ENCODE measurements at places on chromosomes 1 and 21. TPM values are rescaled to one million over a fixed set of nuclear protein-coding genes. Genes with fewer than 3 reads are reported as not detected.

The EPS15 gene
- total RNA-seq = 72.5 TPM

The KIRREL1 gene
- 9.5 TPM for total RNA-seq

The IL24 gene
- not detected for total RNA-seq

The ETV3L gene
- not detected for total RNA-seq

The IGSF9 gene
- 0.30 TPM for total RNA-seq

The S100A5 gene
- total RNA-seq = not detected

The KCNJ9 gene
- total RNA-seq = not detected

The PTPN22 gene
- 0.35 TPM for total RNA-seq

- DNase-seq = no peak
Measured at GRCh38 chr1:84390226-84390625, 8.1 kb upstream of the DNASE2B start.

- peak; percentile 59 for DNase-seq
Measured at GRCh38 chr1:2234762-2235113, 6.6 kb downstream of the SKI start.

DNA sequence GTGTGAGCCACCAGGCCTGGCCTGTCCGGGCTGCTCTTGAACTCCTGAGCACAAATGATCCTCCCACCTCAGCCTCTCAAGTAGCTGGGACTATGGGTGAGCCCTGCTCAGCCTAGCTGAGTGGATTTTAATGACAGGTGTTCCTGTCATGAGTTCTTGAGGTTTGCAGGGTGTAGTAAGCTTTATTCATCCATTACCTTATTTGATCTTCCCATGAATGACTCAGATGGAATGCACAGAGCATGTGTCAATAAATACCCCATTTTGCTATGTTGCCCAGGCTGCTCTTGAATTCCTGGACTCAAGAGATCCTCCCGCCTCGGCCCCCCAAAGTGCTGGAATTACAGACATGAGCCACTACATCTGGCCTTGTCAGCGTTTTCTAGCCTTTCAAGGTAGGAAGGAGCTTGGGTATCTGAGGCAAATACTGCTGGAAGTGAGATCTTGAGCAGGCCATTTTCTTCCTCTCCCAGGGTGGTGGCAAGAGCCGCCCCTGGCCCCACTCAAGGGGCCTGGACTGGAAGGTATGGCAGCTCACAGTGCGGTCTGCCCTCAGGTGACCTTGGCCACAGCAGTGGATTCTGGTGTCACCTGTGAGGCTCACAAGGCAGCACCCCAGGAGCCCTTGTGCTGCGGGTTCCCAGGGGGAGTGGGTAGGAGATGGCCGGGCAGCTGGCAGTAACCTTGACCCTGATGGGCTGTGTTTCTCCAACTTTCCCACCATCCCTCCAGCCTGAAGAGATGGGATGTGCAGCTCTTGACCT lies 20.0 kb downstream of the PIK3CD start:
- no peak for DNase-seq

DNA sequence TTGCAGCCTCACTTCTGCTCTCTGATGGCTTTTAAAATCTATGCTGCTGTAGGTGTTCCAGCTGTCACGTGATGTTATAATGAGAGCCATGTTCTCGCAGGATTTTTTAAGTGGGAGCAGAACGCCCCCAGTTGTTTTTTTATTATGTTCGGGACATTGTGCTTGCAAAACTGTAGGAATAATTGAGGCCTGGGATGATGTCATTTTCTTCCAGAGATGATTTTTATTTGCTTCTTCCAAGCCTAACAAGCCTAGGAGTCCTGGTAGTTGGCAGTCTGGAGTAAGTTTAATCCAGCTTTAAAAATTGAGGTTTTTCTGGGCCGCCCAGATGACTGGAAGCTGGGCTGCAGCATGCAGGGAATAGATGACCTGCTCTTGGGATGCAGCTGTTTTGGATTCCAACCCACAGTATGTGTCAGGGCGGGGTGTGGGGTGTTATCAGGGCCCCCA lies 34.6 kb upstream of the CHIT1 start:
- no peak for DNase-seq

GRCh38 chr1:111596499-111596898 lies 23.1 kb upstream of the RAP1A start:
- DNase-seq = no peak

- no peak for DNase-seq
Measured at GRCh38 chr1:177137814-177138213, 26.7 kb downstream of the ASTN1 start.

- DNase-seq = no peak
Measured at GRCh38 chr21:36466061-36466511, 13.8 kb downstream of the CLDN14 start.

DNA sequence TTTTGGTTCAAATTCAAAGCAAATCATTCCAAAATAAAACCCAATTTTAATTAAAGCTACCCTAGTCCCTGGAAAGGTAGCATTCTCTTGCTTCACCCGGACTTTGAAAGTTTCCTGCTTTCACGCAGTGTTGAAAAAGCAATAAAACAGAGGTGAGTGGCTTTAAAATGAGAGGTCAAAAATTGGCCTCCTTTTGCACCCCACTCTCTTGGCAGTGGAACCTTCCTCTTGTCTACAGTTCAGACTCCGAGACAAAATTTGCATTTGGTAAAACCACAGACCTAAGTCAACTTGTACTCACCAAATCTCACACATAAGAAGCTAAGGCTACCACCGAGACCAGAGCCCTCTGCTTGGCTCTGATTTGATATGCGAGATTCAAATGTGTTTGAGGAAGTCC lies 252.7 kb downstream of the TTLL7 start:
- DNase-seq = no peak

DNA sequence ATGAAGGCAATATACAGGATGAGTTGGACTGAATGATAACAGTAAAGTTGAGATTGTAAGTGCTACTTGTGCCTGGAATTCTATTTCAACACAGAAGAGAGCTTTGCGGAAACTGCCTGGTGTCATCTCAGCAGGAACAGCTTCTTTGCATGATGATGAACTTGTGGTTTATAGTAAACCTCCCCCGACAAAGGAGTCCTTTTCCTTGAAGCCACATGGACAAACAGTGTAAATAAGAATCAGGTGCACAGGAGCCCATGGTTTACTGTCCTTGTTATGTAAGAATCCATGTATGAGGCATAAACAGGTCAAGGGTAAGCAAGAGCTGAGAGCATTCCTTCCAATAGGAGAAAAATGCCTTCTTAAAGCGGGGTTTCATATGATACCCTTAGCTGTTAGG lies 66.2 kb downstream of the PCNX2 start:
- DNase-seq = no peak

DNA sequence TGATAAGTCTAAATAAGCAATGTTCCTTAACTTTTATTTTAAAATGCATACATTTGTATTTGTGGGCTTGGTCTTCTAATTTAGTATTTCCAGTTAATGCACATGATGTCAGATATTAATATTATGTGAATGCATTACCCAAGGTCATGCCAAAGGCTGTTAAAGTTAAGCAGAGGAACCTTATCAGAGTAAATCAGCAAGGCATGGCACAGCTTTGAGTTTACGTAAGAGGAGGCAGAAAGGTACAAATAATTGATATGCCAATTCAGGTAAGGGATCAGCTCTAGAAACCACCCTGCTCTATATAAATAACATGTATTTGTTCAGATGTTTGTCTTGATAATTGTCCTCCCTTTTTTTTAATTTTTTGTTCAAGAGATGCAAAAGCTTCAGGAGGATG lies 64.5 kb upstream of the CHRM3 start:
- no peak for DNase-seq

GRCh38 chr1:22277662-22278061 lies 134.8 kb upstream of the WNT4 start:
- DNase-seq = no peak

GRCh38 chr1:3590139-3590763 lies 21.1 kb downstream of the MEGF6 start:
- no peak for DNase-seq

GRCh38 chr1:210321552-210321951 lies 7.2 kb upstream of the HHAT start:
- DNase-seq = no peak

DNA sequence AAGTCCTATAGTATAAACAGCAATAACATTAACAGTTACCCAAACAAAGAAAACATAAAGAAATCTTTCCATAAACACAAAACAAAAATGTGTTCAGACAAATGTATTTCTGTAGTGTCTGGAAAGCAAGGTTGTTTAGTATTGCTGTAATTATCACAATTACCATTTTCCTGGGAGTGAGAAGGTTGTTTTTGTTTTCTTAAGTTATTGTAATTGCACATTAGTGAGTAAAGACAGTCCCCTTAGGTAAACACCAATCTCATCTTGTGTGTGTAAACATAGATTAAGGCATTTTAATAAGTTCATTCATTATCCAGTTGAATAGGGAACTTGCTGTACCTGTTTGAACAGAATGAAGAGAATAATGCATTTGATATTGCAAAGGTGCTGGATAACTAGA lies 356.9 kb upstream of the ADGRL4 start:
- DNase-seq = no peak

DNA sequence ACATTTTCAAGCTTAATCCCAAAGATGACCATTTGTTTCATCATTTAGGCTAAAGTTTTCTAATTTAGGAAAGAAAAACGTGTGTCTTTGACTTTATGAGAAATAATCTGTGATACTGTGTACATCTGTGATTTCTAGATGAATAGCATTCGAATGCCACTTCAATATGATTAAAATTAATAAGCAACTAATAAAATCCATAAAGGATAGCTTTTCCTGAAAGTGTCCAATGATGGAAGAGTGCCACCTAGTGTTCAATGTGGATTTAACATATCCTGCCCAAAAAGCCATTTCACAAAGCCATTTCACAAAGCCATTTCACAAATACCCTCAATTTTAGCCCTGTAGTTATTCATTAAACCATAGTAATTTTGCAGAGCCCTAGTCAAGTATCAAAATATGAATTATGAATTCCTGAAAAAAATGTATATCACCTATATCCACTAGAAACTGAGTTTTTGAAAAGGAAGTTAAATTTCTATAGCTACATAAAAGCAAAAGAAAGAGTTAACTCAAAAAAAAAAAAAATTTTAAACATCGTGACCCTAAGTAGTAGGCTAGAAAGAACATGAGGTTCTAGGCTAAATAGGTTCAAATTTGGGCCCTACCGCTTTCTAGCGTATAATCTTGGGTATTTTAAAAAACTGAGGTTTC lies 19.1 kb downstream of the NME7 start:
- DNase-seq = no peak

- DNase-seq = no peak
Measured at GRCh38 chr1:224767031-224767430, 150.9 kb downstream of the CNIH3 start.

- no peak for DNase-seq
Measured at GRCh38 chr1:58904299-58905125, 120.7 kb upstream of the JUN start.
